Stimulated activated CD4-positive, alpha-beta T cell treated with anti-CD3 and anti-CD28 coated beads, TNF-alpha, amount 100 ng/mL, for 1 hour (primary cell): ENCODE measurements at places on chromosomes 3 and 15.

GRCh38 chr15:59691194-59691805 is 2.2 kb upstream of the BNIP2 start:
- no peak for DNase-seq

- no peak for DNase-seq
Observed at GRCh38 chr3:38137615-38138348, 679 bp upstream of the MYD88 start.

DNA sequence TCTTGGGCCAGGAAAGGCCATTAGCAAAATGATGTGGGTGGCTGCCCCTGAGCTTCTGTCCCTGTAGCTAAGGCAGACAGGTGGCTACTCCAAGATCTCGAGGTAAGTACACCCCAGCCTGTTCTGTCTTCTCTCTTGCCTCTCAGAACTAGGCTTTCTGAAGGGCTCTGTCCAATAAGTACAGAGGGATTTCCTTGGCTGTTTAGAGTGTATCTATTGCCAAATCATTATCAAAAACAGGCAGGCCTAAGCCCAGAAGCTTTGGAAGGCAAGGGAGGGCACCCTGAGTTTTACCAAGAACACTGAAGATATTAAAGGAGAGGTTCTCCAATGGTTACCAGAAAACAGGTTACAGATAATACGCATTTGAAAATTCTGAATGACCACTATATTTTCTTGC is 156.6 kb downstream of the MYRIP start:
- no peak for DNase-seq

DNA sequence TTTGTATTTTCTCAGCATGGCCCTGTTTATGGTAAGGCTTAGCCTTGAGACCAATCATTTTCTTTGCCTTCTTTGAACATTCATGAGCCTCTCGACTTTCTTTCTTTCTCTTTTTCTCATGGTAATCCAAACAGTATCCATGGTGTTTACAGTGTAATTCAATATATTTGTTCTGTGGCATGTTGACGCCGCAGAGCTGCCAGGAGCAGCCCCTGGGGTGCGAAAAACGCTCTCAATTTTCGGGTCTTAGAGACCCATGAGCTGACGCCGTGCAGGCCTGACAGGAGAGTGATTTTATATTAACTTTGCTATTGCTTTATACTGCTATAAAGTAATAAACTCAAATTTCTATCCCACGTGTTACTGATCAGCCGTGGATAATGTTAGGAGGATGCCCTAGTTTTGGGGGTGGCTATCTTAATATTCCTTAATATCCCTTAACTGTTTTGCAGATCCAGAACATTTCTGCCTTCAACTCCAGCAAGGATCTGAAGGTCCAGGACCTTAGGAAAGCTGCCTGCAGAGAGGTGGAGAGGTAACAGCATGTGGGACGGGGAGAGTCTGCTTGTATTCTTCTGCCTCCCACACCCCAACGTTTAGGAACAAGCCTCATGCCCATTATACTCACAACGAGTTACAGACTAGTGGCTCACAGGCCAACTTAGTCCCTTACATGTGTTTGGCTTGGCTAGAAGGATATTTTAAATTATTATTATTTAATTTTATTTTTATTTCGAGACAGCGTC is 29.3 kb upstream of the MYO1E start:
- no peak for DNase-seq

DNA sequence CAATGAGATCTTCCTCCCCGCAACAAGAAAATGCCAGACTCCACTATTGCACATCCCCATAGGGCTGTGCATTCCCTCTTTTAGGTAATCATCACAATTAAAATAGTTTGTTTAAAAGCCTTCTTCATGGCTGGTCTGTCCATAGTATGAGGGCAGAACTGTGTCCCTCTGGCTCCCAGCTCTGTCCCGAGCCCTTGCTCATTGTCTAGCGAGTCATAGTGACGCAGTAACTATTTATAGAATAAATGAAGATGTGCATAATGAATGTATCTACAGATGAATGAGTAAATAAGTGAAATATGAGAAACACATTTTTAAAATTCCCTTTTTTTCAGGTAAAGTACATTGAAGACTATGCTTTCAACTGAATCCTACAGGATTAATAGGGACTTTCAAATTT is 128.4 kb upstream of the TMC3 start:
- no peak for DNase-seq

GRCh38 chr15:96598514-96598913 is 268.0 kb downstream of the NR2F2 start:
- DNase-seq = no peak

- DNase-seq = no peak
Observed at GRCh38 chr3:31412832-31413231, 119.9 kb upstream of the STT3B start.

- DNase-seq = no peak
Observed at GRCh38 chr15:73631915-73632669, 1.1 kb downstream of the NPTN start.

GRCh38 chr15:40252141-40252437 is 13.2 kb downstream of the PAK6 start:
- no peak for DNase-seq

GRCh38 chr15:63969652-63970421 is 76.4 kb downstream of the DAPK2 start:
- no peak for DNase-seq

DNA sequence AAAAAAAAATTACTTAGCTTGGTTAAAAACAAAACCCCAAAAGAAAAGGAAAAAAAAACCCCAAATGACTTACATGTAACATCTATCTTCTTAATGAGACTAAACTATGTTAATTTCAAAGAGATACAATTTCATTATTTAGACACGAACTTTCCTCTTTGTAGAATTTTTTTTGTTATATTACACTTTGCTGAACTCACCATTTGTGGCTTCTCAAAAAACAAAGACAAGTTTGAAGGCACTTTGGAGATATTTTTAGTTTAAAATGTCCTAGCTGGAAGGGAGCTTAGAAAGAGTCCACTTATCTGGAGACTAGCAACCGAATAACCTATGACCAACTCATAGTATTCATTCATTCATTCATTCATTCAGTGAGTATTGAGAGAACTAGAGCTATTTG is 301.7 kb upstream of the ROPN1 start:
- no peak for DNase-seq

DNA sequence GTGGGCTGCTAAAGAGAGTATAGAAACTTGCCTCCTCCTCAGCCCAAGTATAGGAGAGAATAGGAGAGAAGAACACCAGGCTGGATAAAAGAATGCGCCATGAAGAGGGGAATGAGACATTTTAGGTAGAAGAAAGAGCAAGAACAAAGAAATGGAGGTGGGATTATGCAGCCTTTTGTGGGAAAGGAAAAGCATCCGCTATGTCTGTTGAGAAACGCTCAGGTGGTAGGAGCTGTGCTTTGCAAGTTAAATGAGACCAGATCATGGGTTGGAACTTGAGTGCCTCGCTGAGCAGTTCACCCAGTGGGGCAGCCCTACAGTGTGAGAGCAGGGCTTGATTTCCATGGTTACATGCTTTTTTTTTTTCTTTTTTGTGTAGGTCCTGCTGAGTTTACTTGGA is 11.5 kb upstream of the RTP1 start:
- DNase-seq = no peak

- no peak for DNase-seq
Observed at GRCh38 chr3:182479419-182480336, 313.6 kb upstream of the ATP11B start.

- DNase-seq = no peak
Observed at GRCh38 chr3:72380711-72381493, 467.3 kb downstream of the SHQ1 start.

- DNase-seq = no peak
Observed at GRCh38 chr3:43043071-43043766, 62.7 kb downstream of the POMGNT2 start.

- no peak for DNase-seq
Observed at GRCh38 chr3:52128118-52128683, 26.0 kb downstream of the POC1A start.

DNA sequence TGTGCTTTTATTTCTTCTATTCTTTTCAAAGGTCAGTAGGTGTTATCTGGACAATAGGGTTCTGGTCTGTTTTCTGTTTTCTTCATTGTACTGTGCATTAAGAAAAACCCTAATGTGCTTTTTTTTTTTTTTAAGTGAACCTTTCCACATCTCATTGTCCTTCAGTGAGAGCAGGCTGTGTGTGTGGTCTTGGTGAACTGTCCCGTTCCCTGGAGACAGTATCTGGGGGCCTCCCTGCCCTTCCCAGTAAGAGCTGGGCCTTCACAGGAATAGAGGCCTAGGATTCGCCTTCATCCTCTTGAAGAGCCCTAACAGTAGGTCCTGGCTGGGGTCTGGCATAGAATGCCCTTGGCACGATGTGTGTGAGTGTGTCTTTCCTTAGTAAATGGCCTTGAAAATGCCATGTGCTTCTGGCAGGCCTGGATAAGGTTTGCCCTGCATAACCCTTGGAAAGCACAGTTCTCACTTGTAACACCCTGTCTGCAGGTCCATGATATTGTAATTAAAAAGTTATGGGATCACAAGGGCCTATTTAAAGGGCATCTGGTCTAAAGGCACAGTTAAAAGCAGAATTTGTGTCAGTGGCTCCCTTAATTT is 81.2 kb downstream of the IGF1R start:
- no peak for DNase-seq

- no peak for DNase-seq
Observed at GRCh38 chr15:64461721-64462162, 1.4 kb downstream of the ZNF609 start.

- no peak for DNase-seq
Observed at GRCh38 chr3:71202848-71203533, 380.5 kb downstream of the FOXP1 start.

DNA sequence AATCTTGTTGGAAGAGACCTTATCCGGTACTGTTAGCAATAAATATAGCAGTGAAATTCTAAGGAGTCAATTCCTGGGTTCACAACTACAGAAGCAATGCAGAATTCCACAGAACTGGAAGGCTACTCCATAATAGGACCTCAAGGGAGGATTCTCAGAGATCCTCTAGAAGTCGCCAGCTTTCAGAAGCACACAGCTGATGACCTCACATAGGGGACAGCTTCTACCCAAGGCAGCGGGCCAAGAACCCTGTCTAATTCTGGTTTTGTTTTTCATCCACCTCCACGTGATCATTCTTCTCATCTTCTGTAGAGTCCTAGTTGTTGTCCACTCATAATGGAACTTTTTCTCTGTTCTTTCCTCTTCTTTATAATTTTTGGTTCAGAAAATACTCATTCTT is 99.4 kb downstream of the ERC2 start:
- no peak for DNase-seq

DNA sequence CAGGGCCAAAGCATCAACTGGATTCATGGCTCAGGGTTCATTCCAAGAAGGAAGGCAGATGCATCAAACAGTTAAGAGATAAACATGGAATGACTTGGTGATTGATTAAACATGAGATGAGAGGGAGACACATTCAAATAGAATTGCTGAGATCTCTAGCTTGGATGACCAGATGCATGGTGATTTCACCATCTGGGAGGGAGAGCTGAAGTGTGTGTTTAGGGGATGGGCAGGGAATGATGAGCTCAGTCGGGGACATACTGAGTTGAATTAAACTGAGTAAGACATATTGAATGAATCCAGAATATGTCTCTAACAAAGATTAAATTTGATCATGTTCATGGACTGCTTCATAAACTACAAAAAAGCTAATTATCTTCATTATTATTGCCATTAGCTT is 35.5 kb downstream of the CADPS start:
- DNase-seq = no peak

GRCh38 chr3:149600634-149601033 is 57.2 kb downstream of the WWTR1 start:
- DNase-seq = no peak

DNA sequence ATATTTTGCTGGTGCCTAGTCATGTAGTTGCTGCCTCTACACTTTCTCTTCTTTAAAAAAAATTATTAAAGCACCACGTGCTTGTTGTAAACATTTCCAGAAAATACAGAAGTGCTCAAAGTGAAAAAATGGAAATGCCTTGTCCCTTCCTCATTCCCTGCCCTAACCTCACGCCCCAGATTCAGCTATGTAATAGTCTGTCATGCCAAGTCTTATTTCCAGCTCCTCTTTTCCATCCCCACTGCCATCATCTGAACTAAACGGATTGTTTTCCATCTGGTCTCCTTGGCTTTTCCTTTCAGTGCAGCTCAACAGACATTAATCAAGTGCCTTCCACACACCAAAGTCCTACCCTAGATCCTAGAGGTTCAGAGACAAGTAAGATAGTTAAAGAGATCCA is 15.5 kb downstream of the ZNF774 start:
- DNase-seq = no peak
